ENCODE measurements at places on chromosomes 4 and X.

DNA sequence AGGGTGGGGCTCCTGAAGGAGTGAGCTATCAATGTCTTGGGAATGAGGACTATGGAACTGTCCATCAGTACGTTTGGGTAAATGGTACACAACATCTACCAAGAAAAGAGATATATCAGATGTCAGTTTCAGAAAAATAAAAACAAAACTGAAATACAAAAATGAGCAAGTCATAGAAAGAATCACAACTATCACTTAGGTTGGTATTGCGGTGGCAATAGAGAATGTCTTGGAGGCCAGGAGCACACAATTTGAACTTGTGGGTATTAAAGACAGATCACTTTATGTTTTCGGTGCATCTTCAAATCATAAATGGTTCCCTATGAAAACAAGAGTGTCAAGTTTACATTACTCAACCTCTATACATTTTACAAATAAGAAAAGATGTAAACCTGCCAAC, 176.8 kb downstream of the CHM start:
- DNase-seq, result no peak

DNA sequence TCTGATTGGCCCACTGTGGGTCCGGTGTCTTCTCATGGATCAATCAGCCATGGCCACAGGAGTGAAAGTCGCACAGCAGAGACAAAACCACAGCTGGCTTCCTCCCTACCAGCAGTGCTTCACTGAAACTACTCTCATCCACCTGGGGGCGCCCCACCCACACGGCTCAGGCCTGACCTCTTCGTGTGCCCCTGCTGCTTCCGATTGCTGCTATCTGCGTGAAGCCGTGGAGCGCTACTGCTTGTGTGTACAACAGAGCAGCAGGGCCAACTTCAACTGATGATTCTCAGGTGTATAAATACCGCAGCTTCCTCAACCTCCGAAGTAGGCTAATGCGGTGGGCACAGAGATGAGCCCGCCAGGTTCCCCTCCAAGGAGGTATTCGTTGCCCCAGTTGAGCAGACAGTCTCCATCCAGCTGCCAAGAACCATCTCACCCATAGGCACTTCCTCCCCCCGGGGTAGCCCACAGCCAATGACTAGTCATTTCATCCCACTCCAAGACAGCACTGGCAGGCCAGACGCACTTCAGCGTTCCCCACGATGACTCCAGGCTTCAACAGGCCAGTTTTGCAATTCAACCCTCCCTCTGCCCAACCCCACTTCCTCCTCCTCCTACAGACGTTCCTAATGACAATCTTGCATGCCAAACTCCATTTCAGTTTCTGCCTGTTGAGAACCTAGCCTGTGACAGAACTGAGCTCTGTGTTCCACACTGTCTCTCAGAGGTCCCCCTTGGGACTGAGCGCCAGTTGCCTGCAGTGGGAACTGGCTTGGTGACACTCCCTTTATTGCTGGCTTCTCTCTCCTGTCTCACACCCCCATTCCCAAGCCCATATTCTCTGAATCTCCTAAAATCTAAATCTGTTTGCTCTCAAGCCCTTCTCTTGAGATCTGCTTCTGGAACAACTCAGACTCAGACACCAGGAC, 41.3 kb upstream of the ATP6AP2 start:
- peak; percentile 67 for DNase-seq

DNA sequence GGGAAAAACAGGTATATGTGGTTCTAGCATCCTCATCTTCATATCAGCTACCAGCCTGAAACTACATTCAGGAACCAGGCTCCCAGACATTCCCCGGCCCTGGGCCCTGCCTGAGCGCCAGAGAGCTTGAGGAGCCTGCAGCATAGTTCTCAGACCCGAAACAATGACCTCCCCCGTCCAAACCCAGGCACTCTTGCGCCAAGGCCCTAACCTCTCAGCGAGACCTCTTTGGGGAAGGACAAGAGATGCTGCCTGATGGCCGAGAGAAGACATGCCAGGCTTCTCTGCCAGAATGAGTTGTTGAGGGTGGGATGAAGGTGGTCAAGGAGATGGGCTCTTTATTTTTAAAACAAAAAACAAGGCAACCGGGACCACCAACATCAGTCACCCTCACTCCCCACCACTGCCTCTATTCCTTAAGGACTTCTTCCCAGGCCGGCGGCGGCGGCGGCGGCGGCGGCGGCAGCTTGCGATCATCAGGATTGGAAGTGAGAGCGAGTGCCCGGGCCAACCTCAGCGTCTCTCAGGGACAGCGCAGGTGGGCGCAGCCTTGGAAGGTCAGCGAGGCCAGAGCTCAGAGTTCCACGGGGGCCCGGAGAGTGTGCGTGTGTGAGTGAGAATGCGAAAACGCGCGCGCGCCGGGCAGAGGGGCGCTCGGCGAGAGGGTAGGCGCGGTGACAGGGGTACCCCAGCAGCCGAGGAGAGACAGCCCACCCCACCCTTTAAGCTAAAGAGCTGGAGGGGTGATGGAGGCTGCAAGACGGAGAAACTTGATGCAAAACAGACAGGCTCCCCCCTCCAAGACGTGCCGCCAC, 601 bp downstream of the INPP4B start:
- peak; percentile 5 for DNase-seq

DNA sequence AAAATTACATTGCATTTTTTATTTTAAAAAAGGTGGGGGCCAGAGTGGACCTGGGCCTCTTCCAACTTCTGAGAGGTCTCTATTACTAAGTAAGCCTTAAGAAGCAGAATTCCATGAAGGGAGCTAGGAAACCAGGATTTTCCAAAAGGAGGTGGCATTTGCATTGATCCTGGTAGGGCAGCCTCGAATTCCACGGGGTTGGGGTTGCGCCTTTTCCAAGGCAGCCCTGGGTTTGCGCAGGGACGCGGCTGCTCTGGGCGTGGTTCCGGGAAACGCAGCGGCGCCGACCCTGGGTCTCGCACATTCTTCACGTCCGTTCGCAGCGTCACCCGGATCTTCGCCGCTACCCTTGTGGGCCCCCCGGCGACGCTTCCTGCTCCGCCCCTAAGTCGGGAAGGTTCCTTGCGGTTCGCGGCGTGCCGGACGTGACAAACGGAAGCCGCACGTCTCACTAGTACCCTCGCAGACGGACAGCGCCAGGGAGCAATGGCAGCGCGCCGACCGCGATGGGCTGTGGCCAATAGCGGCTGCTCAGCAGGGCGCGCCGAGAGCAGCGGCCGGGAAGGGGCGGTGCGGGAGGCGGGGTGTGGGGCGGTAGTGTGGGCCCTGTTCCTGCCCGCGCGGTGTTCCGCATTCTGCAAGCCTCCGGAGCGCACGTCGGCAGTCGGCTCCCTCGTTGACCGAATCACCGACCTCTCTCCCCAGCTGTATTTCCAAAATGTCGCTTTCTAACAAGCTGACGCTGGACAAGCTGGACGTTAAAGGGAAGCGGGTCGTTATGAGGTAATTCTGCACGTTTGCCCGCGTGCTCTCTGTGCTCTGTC, at the start of gene PGK1:
PGK1 (plus strand) TSS at position 626 of the 824 bp plus-strand sequence; CDS start at position 719, 93 bp downstream.
- DNase-seq, result peak; percentile 83

- no peak for DNase-seq
These were observed 70.7 kb upstream of the SH3RF1 start for GRCh38 chr4:169341490-169341889.

- no peak for DNase-seq
These were observed 16.6 kb downstream of the HSD17B13 start for GRCh38 chr4:87306056-87306455.

GRCh38 chr4:100421361-100421978, 96.4 kb downstream of the EMCN start:
- peak; percentile 73 for DNase-seq

DNA sequence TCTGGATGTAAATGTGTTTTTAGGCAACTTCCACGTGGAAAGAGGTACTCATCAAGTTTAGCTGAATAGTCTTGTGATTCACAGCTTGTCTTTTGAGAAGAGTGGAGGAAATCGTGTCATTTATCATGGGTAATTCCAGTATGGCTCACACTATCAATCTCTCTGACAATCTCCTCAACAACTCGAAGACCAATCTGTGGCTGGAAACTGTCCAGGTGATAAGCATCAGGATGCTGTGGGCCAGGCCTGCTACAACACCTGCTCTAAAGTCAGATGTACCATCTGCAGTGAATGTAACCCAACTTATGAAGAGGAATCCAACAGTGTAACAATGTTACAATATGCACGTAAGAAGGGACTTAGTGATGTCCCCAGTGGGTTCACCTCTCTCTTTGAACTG, 132.1 kb upstream of the GK2 start:
- DNase-seq, result no peak

DNA sequence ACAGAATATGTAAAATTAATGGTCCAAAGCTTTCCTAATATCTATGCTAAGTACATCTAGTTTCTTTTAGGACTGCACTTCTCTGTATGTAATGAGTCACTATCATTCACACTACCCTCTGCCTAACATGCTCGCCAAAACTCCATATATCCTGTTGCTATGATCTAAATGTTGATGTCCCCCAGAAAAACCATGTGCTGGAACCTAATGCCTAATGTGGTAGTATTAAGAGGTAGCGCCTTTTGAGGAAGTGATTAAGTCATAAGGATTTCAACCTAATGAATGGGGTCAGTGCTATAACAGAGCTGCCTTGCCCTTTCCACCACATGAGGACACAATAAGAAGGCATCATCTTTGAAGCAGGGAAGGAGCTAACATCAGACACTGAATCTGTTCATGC, 34.9 kb upstream of the NFKB1 start:
- DNase-seq, result peak; percentile 5

GRCh38 chr4:113288696-113289095, 239.2 kb downstream of the ANK2 start:
- no peak for DNase-seq

DNA sequence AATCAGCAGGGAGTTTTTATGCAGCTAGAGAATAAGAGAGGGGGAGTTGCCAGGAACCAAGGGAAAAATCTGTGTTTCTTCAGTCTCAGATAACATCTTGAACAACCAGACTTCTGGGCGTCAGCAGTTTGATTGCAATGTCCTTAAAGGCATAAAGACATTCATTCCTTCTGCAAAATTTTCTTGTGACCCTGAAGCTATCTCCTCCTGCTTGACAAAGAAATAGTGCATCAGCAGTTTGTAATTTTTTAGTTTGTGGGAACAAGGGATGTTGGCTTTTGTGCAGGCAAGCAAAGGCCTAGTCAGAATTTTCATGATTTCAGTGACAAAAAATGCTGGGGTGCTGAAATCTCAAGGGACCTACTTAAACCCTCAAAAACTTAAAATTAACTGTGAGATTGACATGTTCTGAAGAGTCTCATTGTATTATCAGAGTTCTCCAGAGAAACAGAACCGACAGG, 125.8 kb upstream of the UNC5C start:
- DNase-seq, result no peak

- no peak for DNase-seq
These were observed 102.5 kb downstream of the ASMT start for GRCh38 chrX:1717373-1717772.

DNA sequence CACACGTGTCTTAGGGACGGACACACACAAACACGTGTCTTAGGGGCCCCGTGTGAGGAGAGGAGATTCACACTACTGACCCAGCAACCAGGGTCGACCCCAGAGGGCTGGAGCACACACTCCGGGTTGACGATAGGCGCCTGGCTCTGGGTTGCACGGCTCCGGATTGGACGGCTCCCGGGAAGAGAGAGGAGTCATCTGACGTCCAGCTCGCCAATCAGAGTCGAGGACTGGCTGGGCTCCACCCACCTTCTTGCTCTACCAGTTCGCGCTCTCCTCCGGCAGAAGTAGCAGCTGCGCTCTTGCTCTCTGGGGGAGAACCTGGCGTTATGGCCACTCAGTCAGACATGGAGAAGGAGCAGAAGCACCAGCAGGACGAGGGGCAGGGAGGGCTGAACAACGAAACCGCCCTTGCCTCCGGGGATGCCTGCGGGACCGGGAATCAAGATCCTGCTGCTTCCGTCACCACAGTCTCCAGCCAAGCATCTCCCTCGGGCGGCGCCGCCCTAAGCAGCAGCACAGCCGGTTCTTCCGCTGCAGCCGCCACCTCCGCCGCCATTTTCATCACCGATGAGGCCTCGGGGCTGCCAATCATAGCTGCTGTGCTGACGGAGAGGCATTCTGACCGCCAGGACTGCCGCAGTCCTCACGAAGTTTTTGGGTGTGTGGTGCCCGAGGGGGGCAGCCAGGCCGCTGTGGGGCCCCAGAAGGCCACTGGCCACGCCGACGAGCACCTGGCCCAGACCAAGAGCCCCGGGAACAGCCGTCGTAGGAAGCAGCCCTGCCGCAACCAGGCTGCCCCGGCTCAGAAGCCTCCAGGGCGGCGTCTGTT, 74.3 kb downstream of the NUDT10 start:
- no peak for DNase-seq

DNA sequence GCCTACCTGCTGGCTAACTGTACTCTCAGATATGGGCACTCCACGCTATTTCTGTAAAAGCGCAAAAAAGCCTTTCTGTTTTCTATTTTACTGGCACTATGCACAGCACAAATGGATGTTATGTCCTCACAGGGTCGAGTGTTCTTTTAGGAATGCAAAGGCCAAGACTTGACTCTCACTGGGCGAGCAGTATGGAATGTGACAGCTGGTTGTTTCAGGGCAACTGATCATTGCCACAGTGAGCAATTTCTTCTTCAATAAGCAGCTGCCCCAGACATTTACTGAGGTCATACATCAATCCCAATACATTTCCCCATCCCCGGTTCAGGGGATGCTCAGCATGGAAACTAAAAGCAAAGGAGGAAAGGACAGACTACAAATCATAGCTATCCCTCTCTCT, 58.2 kb downstream of the PDE5A start:
- no peak for DNase-seq

GRCh38 chr4:184232202-184232601, 14.5 kb upstream of the ENPP6 start:
- DNase-seq, result no peak

Data from Kasumi-1 (cell line).